ENCODE measurements at places on chromosomes 4 and X. TPM values are rescaled to one million over a fixed set of nuclear protein-coding genes. Genes with fewer than 3 reads are reported as not detected.
A peak's percentile ranks its signal among the peaks of the same experiment; 100 is the strongest.

DNA sequence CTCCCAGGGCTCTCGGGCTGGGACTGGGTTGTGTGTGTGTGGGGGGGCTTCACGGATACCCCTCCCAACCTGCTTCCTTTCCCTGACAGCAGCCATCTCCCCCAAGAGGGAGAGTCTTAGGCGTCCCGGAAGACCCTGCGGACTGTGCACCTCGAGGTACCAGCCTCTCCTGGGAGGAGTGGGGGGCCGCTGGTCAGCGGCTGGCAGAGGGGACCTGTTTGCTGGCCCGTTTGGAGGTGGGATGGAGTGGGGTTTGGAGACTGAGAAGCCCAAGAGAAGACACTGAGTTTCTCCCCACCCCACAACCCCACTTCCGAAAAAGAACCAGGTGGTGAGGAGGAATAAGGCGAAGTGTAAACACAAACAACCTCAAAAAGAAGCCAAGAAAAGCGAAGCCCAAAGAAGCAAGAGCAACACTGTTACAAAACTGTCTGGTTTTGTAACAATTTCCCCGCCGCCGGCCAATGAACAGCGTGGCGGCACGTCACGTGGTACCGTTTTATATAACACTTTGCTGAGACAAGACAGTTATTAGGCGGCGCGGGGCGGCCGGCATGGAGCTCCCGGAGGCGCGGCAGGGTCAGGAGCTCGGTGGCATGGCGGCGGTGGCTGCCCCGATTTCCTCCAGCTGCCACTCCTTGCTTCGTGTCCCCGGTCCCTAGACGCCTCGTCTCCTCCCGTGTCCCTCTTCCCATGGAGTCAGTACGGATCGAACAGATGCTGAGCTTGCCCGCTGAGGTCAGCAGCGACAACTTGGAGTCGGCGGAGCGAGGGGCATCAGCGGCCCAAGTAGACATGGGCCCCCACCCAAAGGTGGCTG lies at the start of gene LONRF3:
LONRF3 (plus strand) TSS at position 531 of the 820 bp plus-strand sequence; CDS start at position 694, 163 bp downstream.
- DNase-seq = peak; percentile 91

DNA sequence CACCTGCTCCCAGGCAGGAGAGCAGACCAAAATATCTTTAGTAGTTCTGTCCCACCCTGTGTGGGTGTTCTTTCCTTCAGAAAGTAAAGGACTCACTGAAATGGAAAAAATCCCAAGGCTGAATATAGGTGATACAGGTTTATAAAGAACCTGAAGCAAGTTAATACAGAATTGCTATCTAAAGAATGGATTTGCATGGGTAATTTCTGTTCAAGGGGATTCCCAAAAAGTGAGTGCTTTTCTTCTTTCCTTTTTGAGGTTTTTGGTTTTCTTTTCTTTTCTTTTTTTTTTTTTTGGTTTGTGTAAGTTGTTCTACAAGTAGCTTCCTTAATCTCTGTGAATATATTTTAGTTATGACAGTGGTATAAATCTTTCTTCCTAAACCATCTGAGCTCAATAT lies 560.7 kb upstream of the BOD1L1 start:
- no peak for DNase-seq

GRCh38 chr4:107333518-107333917 lies 297.4 kb upstream of the DKK2 start:
- no peak for DNase-seq

GRCh38 chr4:85722807-85723206 lies 247.9 kb downstream of the ARHGAP24 start:
- no peak for DNase-seq

DNA sequence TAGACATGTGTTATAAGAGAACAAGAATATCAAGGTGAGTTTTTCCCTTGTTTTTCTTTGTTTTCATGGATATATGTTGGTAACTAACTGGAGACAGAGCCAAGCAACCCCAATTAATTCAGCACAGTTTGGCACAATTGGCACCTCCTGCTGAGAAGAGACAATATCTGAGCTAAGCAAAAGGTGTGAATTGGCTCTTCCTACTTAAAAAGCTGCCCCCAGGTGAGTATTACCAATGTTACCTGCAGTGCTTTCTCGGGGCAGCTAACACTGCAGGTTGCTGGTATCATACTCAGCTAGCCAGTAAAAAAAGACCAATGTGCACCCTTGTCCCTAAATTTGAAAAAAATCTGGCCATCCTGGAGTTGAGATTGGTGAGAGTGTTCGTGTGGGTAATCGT lies 871.2 kb upstream of the TENM3 start:
- no peak for DNase-seq

MPC1L gene
- not detected for total RNA-seq

- no peak for DNase-seq
These were observed 25.0 kb downstream of the GPR174 start for GRCh38 chrX:79169484-79169883.

GRCh38 chr4:40976343-40976742 lies 226.6 kb downstream of the NSUN7 start:
- no peak for DNase-seq

Measured in Right ventricle myocardium inferior (tissue), 1 donor.